Natural killer cell (primary cell): ENCODE measurements at places on chromosomes 3 and 15. TPM values are rescaled to one million over a fixed set of nuclear protein-coding genes. Genes with fewer than 3 reads are reported as not detected.

Gene ABCC5
- 27.1 TPM for total RNA-seq

GRCh38 chr15:92118162-92118935 is 264.8 kb downstream of the SLCO3A1 start:
- no peak overlapping the region for H3K27ac ChIP-seq
- H3K27me3 ChIP-seq, result no peaks in the 10 kb centered on the region
- no peak overlapping the region for H3K4me3 ChIP-seq
- peaks cover 9% of the 10 kb centered on the region for H3K36me3 ChIP-seq

Gene C3orf70
- 0.07 TPM for total RNA-seq

DNA sequence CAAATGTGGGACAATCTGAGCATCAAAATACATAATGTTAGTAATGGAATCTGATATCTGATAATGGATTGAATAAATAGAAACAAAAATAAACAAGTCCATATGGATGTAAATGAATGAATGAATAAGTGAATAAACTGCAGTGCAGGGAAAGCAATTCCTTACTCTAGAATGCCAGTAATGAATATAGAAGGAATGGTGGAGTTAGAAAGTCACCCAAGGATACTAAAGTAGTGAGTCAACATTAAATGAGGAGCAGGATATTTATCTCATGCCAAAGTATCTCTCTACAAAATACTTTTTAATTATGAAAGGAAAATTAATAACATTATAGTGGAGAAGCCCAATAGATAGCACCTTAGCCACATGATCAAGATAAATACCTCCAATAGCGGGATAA is 300.3 kb downstream of the FEZF2 start:
- no peak overlapping the region for H3K4me3 ChIP-seq
- no peak overlapping the region for H3K27ac ChIP-seq
- H3K4me1 ChIP-seq, result no peaks in the 10 kb centered on the region
- H3K27me3 ChIP-seq, result no peaks in the 10 kb centered on the region
- DNase-seq, result no peak

GRCh38 chr15:77031376-77032050 is 36.6 kb downstream of the PSTPIP1 start:
- no peak overlapping the region for H3K4me3 ChIP-seq
- no peaks in the 10 kb centered on the region for H3K27me3 ChIP-seq
- peaks cover 32% of the 10 kb centered on the region for H3K4me1 ChIP-seq
- H3K27ac ChIP-seq, result no peak overlapping the region

DNA sequence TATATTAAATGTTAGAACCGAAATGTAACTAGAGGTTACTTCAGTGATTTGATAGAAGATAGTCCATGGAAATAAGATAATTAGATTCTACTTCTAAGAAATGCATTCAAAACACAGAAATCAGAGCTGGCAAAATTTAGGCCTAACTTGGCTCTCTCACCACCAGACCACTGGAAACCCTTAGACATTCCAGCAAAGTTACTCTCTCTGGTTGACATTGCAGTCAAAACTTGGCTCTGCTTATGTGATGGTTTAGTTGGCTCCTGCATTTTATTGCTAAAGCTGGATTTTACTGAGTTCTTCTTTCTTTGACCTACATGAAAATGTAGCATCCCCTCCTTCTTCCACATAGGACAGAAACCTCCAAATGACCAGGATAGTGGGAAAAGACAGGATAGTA is 35.4 kb upstream of the CBLB start:
- no peak overlapping the region for H3K27ac ChIP-seq
- H3K27me3 ChIP-seq, result no peaks in the 10 kb centered on the region
- DNase-seq, result no peak
- no peak overlapping the region for H3K4me3 ChIP-seq
- H3K4me1 ChIP-seq, result no peaks in the 10 kb centered on the region
- H3K36me3 ChIP-seq, result no peaks in the 10 kb centered on the region

DNA sequence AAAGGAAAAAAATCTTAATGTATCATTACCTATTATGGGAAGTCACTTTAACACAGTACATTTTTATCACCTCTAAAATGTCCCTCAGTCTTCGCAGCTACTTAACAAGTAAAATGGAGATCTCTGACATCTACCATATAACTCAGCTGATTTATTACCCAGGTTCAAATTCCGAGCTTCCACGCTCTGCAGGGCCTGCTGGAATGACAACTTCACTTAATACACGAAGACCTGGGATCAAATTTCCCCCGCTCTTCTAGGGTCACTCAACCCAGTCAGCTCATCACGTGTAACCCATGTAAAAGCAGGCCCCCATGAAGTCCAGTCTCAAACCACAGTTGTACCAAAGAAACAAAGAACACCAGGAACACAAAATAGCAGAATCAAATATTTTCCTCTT is 44.2 kb upstream of the ACP3 start:
- no peaks in the 10 kb centered on the region for H3K36me3 ChIP-seq
- H3K27ac ChIP-seq, result no peak overlapping the region
- no peaks in the 10 kb centered on the region for H3K4me1 ChIP-seq
- no peak overlapping the region for H3K4me3 ChIP-seq

Gene WDR72
- 1.6 TPM for total RNA-seq

Gene PPARG
- total RNA-seq, result not detected
